ENCODE measurements at places on chromosomes 6 and 20. TPM values are rescaled to one million over a fixed set of nuclear protein-coding genes. Genes with fewer than 3 reads are reported as not detected.

The ETV7 gene
- total RNA-seq, result 0.85 TPM

The AGPAT4 gene
- total RNA-seq, result 9.3 TPM

The SUMO4 gene
- 1.3 TPM for total RNA-seq

The MYCT1 gene
- total RNA-seq, result under 0.01 TPM

The ZSCAN16 gene
- total RNA-seq, result 1.8 TPM

All from smooth muscle cell of bladder (primary cell).